ENCODE measurements at places on chromosomes 7 and 10.
A peak's percentile ranks its signal among the peaks of the same experiment; 100 is the strongest.

GRCh38 chr10:22329150-22329549 is 8.3 kb downstream of the BMI1 start:
- no peak for DNase-seq

DNA sequence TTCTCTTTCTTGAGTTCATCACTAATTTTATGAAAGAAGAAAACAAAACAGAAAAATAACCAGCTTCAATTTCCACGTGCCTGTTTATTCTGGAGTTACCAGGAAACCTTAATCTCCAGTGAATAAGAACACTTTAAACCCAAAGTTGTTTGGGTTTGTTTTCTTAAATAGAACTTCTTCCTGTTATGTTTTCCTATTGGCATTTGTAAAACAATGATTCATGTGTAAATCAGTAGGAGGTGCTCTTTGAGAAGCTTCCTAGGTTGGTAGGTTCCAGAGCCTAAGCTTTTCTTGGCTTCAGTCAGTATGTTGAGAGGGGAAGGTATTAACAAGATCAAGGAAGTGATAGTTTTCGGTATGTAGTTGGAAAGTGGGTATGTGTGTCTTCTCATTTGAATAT is 119.0 kb downstream of the BICC1 start:
- DNase-seq = no peak

- no peak for DNase-seq
Observed at GRCh38 chr7:35365523-35365922, 111.6 kb upstream of the TBX20 start.

GRCh38 chr7:156218544-156219306 is 406.5 kb upstream of the SHH start:
- DNase-seq = no peak

DNA sequence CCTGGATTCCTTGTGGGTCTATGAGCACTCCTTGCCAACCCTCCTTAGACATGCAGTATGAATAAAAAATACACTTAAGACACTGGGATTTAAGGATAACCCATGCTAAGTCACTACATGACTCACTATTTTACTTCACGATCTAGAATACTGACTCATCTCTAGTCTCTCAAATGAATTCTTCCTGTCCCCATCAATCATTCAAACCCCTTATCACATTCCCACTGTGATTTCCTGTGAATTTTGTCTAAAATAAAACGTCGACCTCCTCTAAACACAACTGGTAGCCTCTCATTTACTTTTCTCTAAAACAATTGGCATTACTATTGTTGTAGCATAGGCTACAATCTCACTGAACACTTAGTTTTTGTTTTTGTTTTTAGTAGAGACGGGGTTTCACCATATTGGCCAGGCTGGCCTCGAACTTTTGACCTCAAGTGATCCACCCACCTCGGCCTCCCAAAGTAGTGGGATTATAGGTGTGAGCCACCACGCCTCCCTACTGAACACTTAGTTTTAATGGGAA is 3.9 kb upstream of the IQUB start:
- DNase-seq = no peak

DNA sequence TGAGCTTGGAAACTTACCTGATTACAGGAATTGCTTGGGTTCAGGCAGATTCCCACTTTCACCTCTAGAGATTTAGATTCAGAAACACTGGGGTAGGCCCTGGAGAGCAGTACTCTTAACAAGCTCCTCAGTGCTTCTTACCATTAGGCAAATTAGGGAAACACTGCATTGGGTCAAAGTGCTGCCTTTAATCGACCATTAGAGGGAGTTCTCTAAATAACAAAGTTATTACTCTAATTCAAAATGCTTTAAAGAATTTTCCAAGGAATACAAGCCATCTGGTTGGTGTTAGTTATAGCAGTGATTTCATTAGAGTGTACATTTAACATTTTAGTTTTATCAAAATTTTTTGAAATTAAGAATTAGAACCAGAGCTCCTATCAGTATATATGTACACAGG is 324.5 kb downstream of the GFRA1 start:
- no peak for DNase-seq

DNA sequence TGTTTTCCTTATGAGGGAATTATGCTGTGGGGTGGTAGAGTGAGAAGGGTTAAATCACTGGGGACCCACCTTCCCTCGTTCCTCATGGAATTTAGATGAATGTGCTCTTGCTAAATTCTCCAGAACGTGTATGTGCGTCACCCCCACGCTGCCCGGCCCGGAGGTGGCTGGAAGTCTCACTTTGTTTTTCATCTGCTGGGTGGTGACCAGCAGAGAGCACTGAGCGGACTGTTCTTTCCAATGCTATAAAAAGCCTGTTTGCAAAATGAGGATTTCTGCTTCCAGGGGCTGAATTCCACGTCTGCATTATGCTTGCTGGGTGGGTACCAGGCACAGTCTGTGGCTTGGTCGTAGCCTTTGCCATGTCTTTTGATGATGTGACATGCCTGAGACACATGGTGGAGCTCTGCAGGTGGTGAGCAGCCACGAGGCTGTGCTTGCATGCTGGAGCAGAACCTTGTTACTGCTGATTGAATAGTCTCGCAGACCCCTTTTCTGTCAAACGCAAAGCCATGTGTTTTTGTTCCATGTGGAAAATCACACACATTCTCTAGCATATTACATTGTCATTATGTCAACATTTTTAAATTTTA is 31.9 kb upstream of the INSYN2A start:
- no peak for DNase-seq

- no peak for DNase-seq
Observed at GRCh38 chr10:123298583-123298982, 144.4 kb downstream of the BUB3 start.

DNA sequence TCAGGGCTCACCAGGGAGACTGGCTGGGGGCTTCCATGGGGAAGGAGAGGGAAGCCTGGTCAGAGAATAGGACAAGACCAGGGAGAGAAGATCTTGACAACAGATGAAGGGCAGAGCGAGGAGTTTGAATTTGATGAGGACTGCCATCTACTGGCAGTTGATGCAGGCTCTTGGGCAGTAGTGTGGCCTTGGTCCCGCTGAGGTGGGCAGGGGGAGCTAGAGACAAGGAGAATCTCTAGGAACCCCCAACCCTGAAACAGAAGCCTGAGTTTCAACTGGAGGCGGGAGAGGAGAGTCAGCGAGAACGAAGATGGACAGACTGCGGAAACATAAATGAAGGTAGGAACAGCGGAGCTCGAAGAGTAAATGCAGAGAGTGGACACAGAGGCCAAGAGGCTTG is 81.0 kb downstream of the PPP1R3C start:
- no peak for DNase-seq

DNA sequence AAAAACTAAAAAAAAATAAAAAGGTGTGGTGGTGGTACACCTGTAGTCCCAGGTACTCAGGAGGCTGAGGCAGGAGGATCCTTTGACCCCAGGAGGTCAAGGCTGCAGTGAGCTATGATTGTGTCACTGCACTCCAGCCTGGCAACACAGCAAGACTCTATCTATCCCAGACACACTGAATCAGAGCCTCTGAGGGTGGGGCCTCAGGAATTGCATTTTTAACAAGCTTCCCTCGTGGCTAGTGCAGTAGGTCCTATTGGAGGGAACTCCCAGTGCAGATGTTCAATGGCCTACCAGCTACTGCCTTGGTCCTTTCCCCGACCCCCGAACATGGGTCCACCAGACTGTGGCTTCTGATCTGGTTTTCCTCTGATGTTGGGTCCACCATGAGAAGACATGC is 14.9 kb downstream of the STRA8 start:
- no peak for DNase-seq

GRCh38 chr7:115754226-115754625 is 276.3 kb downstream of the TFEC start:
- no peak for DNase-seq

DNA sequence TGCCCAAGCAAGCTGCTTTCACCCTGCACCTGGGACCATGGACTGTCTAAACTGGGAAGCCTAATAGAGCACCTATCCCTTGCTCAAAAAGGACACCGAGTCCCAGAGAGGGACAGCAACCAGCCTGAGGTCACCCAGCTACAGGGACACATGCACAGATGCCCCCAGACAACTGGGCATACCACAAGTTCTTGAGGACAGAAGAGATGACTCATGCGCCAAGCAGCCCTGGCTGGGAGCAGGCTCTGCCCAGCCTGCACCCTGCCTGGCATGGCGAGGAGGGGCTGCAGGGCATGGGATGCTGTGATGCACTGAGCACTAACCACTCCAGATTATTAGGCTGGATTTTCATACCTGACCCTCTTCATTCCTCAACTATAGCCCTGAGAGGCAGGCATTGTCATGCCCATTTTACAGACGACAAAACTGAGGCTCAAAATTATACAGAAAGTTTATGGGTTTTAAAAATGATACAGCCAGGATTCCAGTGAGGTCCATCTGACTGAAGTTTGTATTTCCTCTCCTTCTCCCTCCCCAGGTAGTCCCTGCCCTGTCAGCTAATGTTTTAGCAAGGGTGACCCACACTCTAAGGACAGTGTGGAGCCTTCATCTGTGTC is 289.3 kb upstream of the ZMIZ1 start:
- no peak for DNase-seq

DNA sequence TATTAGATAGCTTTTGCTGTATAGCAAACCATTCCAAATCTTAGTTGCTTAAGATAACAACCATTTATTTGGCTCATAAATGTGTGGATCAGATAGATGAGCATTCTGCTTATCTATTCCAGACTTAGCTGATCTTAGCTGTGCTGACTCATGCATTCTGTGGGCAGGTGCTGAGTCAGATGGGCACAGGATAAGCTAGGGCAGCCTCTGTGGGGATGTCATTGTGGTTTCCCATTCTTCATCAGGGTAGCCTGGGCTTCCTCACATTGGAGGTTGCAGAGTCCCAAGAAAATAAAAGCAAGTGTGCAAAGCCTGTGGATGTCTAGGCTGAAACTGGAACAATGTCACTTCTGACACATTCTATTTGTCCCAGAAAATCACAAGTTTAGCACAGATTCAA is 917.0 kb downstream of the TYW1 start:
- DNase-seq = no peak

DNA sequence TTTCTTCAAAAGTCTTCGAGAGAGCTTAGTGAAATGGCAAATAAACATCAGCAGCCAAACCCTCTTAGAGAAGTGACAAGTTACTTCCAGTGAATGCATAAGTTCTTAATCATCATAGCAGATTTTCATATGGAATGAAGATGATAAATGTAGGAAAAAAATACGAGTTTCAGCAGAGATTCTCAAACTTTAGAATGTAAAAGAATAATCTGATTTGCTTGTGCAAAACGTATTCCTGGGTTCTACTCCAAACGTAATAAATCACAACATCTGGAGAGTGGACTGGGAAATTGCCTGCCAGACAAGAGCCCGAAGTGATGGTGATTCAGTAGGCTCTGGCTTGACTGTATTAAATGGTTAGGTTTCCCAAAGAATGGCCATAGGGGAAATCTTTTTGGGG is 62.2 kb downstream of the AKR1E2 start:
- no peak for DNase-seq

- peak; percentile 30 for DNase-seq
Observed at GRCh38 chr7:98168181-98168903, 42.9 kb upstream of the BHLHA15 start.

- DNase-seq = no peak
Observed at GRCh38 chr7:90980545-90980944, 283.7 kb upstream of the FZD1 start.

DNA sequence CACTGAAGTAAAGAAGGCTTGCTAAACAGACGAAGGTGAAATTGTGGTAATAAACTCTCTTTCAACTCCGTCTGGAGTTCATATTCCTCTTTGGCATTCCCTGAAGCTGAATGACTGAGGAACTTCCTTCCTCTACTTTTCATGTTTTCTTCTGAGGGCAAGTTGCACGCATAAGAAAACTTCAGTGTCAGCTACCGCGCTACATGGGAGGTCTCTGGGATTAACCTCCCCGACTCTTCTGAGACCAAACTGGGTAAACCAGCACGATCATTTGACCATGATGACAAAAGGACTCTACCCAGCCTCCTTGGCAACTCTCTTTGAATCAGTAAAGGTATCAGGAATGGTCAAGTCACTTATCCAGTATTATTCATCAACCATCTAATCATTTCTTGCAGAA is 44.7 kb downstream of the RHOBTB1 start:
- DNase-seq = no peak

DNA sequence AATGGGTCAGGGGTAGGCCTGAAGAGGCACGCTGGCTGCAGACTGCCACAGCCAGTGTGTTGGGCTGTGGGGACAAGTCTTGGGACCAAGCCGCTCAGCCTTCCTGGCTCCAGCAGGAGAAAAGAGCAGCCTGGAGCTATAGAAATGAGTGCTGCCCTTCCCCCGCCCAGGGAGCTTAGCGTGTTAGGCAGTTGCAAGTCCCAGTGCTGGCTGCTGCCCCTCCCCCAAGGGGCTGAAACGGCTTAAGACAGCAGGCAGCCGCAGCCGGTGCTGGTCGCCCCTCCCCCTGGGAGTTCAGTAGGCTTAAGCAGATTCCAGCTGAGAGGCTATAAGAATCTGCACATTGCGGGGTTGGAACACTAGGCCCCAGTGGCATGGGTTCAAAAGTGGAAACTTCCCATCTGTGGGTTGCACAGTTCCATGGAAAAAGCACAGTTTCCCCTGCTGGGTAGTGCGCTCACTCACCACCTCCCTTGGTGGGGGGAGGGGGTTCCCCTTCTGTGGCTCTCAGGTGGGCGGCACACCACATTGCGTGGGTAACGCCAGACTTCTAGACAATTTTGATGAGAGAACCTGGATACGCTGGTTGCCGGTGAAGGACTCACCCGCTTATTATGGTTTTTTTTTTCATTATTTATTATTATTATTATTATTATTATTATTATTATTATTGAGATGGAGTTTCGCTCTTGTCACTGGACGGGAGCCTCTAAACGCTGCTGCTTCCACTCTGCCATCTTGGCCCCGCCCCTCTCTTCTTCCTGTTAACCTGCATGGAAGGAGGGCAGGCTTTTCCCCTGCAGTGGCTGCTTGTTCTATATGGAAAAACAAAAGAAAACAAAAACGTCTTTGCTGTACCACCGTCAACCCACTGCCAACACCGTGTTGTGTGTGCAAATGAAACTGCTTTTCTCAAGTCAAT is 151.1 kb downstream of the CXCL12 start:
- no peak for DNase-seq

- DNase-seq = no peak
Observed at GRCh38 chr7:141943846-141944245, 2.9 kb downstream of the CLEC5A start.

DNA sequence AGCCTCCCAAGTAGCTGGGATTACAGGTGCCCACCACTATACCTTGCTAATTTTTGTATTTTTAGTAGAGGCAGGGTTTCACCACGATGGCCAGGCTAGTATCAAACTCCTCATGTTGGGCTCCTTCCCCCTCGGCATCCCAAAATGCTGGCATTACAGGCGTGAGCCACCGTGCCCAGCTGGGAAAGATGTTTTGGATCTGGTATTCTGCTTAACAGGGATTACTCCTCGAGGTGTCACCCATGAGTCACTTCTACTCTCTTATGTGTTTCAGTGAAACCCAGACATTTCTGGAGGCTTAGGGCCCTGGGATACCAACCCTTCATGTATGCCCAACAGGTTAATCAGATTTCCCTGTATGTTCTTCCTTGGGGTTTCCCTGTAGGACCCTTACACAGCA is 11.8 kb upstream of the OPN4 start:
- DNase-seq = no peak

- no peak for DNase-seq
Observed at GRCh38 chr10:96743988-96744585, 23.8 kb upstream of the PIK3AP1 start.
